ENCODE measurements at places on chromosomes 11 and 22.

DNA sequence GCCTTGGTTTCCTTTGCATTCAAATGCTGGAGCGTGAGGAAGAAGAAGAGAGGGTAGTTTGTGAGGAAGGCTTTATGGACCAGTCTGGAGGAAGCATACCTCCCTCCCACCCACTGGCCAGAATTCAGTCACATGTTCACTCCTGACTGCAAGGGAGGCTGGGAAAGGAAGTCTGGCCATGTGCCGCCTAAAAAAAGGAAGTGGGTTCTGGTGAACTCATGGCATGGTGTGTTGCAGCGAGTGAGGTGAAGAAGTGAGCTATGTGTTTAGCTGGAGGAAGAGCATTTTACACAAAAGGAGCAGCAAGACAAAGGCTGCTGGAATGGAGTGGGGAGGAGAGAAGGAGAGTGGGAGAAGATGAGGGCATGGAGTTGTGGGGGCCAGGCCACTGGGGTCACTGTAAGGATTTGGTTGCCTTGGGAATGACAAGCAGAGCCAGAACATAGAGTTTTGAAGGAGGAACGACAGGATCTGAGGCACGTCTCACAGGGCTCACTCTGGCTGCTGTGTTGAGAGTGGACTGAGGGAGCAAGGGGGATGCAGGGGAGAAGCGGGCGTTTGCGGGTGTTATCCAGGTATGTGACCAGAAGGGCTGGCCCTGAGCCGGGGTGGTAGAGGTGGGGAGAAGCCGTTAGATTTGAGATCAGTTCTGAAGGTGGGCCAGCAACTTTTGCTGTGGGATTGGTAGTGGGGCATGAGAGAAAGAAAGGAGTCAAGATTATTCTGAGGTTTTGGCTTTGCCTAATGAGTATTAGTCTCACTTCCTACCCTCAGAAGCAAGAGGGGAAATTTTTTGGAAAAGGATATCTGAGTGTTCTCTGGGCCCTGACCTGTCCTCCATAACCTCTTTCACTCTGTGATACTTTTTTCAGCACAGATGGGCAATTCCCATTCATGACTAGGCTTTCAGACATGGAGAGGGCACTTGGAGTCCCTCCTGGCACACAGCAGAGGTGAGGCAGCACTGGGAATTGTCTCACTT lies 26.4 kb downstream of the BMAL1 start:
- DNase-seq = no peak

DNA sequence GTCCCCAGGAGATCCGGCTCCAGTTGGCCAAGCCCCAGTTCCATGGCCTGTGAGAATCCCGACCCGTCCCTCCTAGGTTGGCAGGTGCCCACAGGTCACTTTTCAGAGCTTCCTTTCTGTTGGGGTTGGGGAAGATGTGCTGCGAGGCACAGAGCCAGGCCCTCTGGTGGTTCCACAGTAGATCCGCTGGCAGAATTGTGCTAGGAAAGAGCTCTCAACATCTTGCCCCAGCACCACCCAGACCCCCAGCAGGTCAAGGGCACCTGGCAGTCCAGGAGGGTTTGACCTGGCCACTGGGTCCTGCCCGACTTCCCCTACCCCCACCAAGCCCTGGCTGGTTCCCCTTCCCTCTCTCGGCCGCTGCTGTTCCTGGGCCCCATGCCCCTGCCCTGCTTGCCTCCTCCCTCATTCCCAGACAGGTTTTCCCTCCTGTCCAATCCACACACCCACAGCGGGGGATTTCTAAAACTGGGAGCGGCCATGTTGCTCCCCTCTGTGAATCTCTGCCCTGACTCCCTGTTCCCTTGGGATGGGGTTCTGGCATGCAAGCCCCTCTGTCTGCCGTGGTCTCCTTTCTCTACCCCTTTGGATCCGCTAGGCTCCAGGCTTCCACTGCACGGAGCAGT lies 26.2 kb upstream of the GCAT start:
- no peak for DNase-seq

GRCh38 chr11:12287009-12287373 lies 90.4 kb upstream of the PARVA start:
- DNase-seq = no peak

DNA sequence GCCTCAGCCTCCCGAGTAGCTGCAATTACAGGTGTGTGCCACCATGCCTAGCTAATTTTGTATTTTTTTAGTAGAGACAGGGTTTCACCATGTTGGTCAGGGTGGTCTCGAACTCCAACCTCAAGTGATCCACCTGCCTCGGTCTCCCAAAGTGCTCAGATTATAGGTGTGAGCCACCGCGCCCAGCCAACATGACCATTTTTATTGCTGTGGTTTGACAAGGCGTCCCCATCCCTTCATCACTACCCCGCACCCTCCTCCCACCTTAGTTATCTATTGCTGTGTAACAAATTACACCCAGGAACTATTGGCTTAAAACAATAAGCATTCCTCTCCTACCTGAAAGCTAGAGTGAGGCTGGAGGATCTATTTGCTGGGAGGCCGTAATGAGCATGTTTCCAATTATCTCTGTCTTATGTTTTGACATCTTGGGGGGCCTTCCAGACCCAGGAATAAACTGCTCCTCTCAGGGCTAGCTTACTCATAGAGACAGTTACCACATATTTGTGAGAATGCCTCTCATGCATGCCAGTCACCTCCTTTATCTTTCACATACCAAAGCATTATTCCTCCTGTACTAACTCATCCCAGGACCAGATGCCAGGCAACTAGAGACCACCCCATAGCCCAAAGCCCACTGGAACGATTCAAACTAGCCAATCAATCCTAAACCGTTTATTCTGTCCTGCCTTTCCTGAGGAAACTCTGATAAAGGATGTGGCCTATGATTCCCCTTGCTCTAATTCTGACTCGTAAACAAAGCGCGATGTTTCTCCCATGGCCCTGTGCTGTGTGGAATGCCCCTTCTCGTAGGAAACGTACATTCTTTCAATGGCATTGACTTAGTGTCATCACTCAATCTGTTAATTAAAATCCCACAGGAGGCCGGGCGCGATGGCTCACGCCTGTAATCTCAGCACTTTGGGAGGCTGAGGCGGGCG lies 19.4 kb downstream of the SNU13 start:
- no peak for DNase-seq

DNA sequence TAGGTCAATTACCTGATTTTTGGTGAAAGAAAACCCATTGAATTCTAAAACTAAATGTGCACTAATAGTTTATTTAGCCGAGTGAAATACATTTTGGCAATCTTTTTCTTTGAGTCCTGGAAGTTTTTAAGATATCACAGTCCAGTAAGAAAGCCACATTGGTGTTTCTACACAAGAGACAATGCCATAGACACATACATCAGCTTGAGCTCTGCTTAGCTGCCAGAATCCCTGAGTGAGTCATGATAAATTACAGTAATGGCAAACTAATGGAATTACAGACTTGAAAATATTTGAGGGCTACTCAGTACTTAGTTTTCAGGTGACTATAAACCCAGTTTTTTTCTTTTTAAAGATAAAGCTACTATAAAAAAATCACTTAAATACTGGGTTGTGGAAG lies 155.4 kb downstream of the OR4C45 start:
- DNase-seq = no peak

GRCh38 chr11:104301776-104302175 lies 137.8 kb upstream of the PDGFD start:
- no peak for DNase-seq

DNA sequence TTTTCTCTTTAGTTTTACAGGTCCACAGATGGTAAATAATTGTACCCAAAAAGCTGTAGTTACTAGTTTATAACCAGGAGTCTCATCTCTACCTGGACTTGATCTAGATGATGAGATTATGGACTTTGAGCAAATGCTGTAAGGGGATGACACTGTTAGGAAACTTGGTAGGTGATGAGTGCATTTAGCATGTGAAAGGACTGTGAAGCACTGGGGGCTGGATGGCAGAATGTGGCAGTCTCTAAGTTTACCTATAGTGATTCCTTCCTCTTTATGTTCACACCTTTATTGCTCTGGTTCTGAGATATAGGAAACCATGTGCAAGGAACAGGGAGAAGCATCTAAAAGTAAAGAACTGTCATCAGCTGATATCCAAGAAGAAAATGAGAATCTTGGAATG lies 230.7 kb upstream of the CHORDC1 start:
- DNase-seq = no peak

GRCh38 chr11:119712459-119713358 lies 16.3 kb downstream of the NECTIN1 start:
- no peak for DNase-seq

GRCh38 chr11:13258855-13259254 lies 18.7 kb upstream of the BMAL1 start:
- no peak for DNase-seq

DNA sequence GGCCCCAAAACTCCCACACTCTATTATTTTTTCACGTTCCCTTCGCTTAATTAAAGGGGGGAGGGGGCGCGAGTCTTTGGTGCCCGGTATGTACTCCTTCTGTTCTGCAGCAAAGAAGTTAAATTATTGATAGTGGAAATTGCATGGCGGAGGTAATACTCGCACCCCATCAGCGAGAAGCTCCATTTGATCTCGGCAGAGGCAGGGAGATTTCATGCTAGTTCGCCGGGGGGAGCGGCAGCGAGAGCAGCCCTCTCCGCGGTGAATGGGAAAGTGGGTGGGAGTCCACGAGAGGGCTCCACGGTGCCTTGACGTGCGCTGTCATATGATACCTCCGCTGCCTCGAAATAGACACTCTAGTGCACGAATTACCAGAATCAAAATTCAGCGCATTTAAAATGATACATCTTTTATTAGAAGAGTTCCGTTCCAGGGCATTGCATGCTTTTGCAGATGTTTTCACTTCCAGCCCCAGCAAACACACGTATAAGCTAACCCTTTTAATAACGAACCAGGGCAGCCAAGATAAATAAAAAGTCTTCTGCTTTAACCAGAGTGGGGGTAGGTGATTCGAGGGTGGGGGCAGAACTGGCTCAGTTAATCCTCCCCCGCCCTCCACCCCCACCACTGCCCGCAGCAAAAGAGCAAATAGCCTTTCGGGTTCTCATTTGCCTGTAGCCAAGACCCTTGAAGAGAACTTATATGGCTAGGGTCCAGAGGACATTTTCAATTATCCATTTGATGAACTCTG lies 1.3 kb upstream of the BDNF start:
- DNase-seq = no peak

DNA sequence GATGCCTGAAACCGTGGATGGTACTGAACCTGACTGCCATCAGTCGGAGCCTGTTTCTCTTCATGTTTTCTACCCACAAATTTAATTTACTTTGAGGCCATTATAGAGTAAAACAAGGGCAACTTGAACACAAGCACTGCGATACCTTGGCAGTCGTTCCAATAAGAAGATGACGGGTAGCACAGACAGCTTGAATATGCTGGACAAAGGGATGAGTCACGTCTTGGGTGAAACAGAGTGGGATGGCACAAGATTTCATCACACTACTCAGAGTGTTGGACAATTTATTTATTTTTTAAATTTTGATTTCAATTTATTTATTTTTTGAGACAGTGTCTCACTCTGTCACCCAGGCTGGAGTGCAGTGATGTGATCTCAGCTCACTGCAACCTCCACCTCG lies 5.7 kb downstream of the DIXDC1 start:
- no peak for DNase-seq

DNA sequence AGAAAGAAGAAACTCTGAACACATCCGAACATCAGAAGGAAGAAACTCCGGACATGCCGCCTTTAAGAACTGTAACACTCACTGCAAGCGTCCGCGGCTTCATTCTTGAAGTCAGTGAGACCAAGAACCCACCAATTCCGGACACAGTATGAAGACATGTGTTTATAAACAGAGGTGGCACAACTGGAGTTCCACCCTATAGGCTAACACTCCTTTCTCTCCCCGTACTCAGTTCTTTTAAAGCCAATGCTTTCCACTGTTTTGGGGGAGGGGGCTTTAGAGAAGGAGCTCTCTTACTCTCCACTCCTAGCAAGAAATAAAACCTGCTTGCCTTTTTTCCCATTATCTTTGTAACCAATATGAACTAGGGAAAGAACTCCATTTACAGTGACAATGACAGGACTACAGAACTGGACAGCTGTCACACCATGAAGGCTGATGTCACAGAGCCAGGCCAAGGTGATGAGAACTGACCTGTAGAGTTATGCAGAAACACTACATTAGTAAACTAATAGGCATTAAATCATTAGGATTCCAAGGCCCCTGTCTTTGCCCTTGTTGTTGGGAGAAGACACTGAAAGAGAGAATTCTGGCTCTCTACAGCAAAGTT lies 733 bp downstream of the TRIM5 start:
- no peak for DNase-seq

- no peak for DNase-seq
These were observed 29.8 kb downstream of the OR6Q1 start for GRCh38 chr11:58060535-58060934.

DNA sequence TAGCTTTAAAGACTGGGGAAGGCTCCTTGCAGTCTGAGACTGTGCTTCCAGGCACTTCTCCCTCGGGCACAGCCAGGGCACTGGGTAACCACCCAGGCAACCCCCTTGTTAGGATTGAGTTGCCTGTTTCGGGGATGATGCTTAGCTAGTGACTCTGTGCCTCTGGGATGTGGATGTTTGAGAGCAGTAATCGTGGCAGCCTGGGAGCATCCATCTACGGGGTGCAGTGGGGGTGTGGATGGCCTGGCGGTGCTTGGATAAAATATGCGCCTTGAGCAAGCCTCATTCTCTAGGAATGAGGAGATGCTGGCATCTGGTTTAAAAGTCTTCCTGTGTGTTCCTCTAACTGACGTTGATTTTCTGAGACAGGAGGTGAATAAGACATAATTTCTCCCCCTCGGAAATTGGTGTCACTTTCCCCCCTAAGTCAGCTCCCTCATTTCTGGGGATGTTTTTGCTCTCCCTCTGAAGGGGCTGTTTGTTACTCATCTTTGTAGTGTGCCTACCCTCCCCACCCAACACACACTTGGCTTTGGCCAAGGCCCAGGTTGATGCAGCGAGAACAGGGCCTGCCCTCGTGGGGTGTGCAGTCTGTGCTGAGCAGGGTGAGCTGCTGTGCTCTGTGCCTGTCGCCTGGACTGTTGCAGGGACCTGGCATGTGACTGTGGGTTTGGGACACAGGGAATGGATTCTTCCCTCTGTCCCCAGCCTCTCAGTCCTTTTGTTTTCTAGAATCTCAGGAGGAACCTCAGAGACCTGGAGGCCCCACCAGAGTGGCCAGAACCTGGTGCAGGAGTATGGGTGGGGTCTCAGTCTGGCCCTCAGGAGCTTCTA lies 2.0 kb downstream of the GNAZ start:
- no peak for DNase-seq

DNA sequence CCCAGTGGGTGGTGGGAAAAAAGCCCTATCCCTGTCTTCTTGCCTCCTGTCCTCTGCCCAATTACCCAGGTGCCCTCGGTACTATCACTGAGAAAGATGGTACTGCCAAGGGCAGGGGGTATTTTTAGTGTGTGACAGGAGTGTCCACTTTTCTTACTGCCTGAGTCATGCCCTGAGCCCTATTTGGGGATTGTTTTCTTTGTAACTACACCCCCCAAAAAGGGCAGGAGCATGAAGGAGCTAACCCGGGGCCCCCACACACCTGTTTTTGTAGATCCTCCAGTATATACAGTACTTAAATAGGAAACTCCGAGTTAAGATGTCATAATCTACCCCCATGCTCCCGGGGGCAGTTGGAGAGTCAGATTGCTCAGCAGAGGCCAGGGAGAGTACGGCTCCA lies 3.8 kb downstream of the SMTNL1 start:
- no peak for DNase-seq

- DNase-seq = no peak
These were observed 5.5 kb upstream of the PANX3 start for GRCh38 chr11:124605719-124606118.

Data from stimulated activated CD4-positive, alpha-beta T cell treated with anti-CD3 and anti-CD28 coated beads, Interleukin-4, amount 100 ng/mL, for 1 hour (primary cell).